Stimulated activated CD4-positive, alpha-beta T cell treated with anti-CD3 and anti-CD28 coated beads, Interleukin-15, amount 100 ng/mL, for 1 hour (primary cell): ENCODE measurements at places on chromosomes 6 and 20.

DNA sequence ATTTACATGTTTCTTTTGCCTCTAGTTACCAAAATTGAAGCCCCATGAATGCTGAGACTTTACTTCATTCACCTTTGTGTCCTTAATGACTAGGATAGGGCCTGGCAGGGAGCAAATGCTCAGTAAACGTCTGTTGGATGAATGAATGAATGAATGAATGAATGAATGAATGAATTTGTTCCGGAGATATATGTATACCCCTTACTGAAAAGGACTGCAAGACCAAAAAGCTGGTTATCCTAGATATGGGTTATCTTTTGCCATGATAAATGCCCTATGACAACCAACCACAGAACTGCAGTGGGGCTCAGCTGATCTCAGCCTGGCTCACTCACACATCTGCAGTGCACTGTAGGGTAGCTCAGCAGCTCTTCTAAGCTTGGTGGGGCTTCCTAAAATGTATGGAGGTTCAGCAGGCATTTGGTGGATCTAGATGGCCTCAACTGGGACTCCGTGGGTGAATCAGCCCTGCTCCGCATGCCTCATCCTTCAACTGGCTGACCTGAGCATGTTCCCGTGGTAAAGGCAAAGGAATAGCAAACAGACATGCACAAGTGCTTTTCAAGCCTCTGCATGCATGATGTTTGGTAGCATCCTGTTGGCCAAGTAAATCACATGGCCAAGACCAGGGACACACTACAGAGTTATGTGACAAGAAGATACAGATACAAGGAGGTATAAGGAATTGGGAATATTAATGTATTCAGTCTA, 378.7 kb upstream of the SOX4 start:
- no peak for DNase-seq

DNA sequence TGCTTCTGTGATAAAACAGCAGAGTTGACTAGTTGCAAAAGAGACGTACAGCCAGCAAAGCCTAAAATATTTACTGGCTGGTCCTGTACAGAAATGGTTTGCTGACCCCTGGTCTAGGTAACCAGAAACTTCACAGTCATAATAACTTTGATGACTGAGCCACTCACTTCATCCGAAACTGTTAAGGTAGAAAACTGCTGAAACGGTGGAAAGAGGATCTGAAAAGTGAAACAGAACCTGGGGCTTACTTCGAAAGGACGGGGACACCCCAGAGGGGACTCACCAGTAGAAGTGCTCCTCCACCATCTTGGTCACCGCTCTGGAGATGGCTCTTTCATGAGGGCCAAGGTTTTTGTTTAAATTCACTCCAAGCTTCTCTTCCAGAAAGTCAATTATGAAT, 16.4 kb downstream of the FAXC start:
- no peak for DNase-seq

- no peak for DNase-seq
These were observed 309.3 kb downstream of the CLIC5 start for GRCh38 chr6:45706319-45706718.

DNA sequence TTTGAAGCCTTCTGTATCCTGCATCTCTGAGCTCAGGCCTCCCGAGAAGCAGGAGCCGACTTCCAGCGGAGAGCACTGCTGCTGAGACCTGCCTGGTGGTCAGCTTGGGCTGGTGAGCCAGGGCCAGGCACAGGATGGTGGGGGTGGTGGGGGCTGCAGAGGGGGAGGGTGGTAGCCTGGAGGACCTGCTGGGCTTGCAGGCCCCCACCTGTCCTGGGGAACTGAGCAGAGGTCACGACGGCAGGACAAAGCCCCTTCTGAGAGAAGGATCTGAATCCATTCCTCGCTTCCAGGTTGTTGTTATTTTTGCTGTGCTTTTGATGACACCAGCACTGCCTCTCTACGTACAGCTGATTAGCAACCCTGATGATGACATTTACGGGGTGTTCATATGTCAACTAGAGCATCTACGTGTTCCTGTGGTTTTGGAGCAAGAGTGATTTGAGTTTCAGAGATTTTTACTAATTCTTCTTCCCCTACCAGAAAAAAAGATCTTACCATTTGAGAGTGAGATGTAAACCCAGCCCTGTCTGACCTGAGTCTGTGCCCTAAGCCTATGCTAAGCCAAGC, 35.7 kb upstream of the CD93 start:
- no peak for DNase-seq

- DNase-seq: no peak
These were observed 246.0 kb upstream of the EXOC2 start for GRCh38 chr6:938916-939315.

GRCh38 chr20:51042064-51042463, 19.2 kb upstream of the KCNG1 start:
- DNase-seq: no peak

DNA sequence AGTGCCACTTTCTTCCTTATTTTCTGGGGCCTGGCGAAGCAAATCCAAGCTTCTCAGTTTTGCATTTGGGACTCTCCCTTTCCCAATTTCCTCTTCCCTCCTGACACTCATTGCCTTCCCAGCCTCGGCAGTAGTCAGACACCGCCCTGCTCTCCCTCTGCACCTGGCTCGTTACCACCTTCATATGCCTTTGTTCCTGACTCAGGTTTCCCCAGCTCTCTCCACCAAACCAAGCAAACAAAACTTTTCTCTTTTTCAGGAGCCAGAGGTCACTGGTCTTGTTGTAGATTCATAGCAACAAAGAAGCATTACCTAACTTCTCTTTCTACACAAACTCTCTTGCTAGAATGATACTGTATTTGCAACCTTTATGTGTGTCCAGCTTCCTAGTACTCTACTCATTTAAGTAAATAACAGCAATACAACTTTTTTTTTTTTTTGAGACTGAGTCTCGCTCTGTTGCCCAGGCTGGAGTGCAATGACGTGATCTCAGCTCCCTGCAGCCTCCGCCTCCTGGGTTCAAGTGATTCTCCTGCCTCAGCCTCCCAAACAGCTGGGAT, 9.0 kb upstream of the ZC3H12D start:
- DNase-seq: no peak

GRCh38 chr6:15357782-15358181, 111.9 kb downstream of the JARID2 start:
- DNase-seq: no peak

DNA sequence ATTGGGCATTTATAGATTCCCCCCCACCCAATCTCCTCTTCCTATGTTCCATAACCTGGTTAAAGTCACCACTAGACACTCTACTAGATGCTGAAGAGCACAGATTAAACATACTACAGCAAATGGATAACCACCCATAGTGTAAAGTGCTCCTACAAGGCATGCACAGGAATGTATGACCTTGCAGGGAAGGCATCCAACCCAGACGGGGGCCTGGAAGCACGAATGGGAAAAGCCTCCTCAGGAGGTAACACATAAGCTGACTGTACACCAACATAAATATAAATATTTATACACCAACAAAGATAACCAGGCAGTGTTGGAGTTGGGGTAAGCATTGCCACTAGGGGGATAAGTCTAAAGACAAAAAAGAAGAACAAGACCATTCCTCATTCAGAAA, 691.7 kb downstream of the GRIK2 start:
- DNase-seq: no peak

GRCh38 chr6:119285908-119286625, 63.5 kb downstream of the MAN1A1 start:
- no peak for DNase-seq

GRCh38 chr20:51095633-51096521, 73.0 kb upstream of the KCNG1 start:
- DNase-seq: no peak

- DNase-seq: no peak
These were observed 95.6 kb downstream of the LAMP5 start for GRCh38 chr20:9609887-9610502.

GRCh38 chr6:85382541-85382940, 67.3 kb upstream of the NT5E start:
- no peak for DNase-seq

DNA sequence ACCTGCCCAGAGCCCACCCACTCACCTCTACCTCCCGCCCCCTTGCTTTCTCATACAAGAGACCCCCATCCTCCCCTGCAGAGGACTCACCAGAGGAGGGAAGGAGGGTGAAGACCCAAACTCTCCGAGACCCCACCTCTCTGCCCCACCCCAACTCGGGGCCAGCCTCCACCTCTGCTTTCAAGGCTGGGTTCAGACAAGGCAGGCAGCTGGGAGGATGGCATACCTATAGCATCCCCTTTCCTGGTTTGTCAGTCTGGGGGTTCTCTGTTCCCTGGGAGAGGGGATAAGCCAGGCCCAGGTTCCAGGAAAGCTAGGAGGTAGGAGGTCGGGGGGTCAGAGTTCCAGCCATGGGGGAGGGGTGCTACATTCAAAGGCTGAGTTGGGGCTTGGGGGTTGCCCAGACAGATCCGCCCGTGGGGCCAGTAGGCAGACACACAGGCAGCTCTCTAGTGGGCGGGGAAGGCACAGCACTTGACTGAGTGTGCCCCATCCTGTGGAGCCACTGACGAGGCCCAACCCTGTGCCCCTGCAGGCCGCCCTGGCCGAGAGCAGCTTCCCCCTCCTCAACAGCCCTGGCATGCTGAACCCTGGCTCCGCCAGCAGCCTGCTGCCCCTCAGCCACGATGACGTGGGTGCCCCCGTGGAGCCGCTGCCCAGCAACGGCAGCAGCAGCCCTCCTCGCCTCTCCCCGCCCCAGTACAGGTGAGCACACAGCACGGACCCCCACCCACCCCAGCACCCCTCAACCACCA, 40.8 kb upstream of the MDFI start:
- DNase-seq: no peak

DNA sequence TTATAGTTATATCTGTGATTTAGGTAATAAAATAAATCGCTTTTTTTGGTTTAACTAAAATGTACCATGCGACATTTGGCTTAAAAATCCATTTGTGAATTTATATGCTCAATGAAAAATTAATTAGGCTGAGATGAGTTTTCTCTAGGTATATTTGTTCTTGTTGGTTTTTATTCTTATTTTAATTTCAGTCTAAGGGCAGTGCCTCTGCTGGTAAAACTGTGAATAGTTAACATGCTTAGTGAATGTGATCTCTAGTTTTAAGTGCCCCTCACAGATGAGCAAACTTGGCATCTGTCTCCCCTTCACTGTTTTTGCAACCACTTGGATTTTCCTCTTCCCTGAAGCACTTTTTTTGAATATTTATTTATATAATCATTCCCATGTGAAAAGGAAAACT, 822.7 kb downstream of the GRIK2 start:
- DNase-seq: no peak

- DNase-seq: no peak
These were observed 25.2 kb downstream of the HLA-A start for GRCh38 chr6:29967379-29968010.

DNA sequence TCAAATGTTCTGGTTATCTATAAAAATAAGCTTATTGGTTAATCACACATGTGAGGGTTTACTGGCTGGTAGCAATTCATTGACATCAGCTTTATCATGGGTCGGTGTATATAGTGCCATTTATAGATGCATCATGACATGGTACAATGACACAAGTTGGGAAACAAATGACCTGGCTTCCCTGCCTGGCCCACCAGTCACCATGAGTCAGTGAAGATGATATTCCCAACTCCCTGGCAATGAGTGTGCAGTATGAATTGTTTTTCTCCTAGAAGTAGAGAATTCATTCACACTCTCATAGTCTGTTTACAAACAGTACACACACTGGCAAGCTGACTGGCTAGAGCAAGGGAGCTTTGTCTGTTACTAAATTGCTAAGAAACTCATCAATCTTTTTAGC, 37.2 kb upstream of the CALHM6 start:
- no peak for DNase-seq

DNA sequence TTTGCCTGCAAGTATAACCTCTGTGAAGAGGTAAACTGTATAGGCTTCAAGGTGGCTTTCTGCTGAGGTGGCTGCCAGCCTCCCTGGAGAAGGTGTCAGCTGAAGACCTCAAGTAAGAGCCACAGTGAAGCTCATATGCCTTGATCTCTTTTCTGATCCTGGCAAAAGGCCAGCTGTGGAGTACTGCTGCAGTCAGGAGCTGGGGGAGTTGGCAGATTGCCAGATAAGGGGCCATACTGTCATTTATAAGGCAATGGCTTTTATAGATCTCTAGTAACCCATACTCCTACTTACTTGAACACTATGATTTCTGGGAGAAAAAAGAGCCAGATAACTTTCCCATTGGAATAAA, 8.8 kb upstream of the CEP85L start:
- no peak for DNase-seq

DNA sequence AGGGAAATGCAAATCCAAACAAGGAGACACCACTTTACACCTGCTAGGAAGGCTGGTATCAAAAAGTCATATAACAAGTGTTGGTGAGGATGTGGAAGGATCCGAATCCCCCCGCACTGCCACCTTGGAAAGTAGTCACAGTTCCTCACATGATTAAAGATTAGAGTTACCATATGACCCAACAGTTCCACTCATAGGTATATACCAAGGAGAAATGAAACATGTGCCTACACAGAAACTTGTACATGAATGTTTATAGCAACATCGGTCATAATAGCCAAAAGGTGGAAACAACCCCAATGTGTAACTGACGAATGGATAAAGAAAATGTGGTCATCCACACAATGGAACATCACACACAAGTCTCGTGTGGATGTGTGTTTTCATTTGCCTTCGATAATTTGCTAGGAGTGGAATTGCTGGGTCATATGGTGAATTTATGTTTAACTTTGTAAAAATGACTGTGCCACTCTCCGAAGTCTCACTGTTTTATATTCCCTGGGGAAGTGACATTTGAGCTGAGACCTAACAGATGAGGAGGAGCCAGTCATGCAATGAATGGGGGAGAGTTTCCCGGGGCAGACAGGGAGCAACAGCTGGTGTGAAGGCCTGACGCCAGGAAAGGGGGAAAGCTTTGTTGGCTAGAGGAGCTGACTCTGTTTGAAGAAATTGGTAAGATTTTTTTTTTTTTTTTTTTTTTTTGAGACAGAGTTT, 125.9 kb upstream of the MLN start:
- DNase-seq: no peak

DNA sequence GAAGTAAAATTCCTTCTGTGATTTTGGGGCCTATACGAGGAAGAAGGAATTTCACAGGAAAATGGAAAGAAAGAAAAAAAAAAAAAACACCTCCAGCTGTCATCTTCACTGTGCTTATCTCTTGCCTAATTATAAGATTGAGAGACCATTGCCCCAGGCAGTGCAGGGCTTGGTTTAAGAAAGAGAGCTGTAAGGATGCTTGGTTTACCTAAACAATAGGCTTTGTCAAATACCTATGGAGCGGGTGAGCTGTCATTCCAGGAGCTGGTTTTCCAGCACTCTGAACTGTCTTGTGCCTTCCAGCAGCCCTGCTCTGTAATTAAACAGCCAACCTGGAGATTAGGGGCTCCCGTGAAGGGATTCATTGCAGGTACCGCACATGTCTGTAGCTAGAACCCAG, 137.8 kb downstream of the EDN3 start:
- no peak for DNase-seq
